ENCODE measurements at places on chromosomes 11 and 22. TPM values are rescaled to one million over a fixed set of nuclear protein-coding genes. Genes with fewer than 3 reads are reported as not detected.

The AIFM3 gene
- 3.1 TPM for total RNA-seq

The APOL5 gene
- not detected for total RNA-seq

The DRICH1 gene
- total RNA-seq, result 1.1 TPM

The OR5B12 gene
- total RNA-seq, result not detected

The PHOX2A gene
- not detected for total RNA-seq

- no peak overlapping the region for H3K27ac ChIP-seq
- no peak overlapping the region for H3K4me3 ChIP-seq
- H3K4me1 ChIP-seq, result peaks cover 6% of the 10 kb centered on the region
- H3K27me3 ChIP-seq, result no peaks in the 10 kb centered on the region
Measured at GRCh38 chr22:21839765-21840140, 27.7 kb downstream of the MAPK1 start.

DNA sequence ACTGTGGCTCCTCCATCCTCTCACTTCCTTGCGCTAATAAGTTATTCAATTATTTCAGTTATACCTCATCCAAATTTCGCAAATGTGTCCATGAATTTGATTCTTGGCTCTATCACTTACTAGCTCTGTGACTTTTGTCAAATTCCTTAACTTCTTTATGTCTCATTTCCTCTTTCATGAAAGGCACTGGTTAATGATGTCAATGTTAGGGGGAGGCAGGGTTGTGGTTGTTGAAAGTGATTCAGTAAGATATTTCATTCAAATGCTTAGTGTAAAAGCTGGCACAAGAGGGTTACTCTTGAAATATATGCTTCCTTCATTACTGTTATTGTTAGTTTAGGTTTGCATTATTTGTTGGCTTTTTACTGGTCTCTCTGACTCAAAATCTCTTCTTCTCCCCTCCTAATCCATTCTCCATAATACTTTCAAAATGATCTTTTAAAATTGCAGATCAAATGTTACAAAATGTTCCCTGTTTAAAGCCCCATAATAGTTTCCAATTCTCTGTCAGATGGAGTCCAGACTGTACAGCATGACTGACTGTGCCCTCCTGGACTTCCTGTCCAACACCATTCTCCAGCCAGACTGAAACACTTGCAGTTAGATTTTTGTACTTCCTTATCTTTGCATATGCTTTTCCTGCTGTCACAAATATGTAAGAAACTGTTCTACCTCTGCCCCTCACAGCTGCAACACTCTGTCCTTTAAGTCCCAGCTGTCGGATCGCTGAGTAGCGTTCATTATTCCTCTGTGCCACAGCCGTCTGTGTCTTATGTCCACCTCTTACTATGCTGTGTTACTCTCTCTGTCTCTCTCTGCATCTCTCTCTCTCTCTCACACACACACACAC lies 510.6 kb upstream of the RAG2 start:
- H3K4me3 ChIP-seq, result no peak overlapping the region
- H3K4me1 ChIP-seq, result no peaks in the 10 kb centered on the region
- peak; percentile 40 for DNase-seq
- H3K36me3 ChIP-seq, result no peaks in the 10 kb centered on the region
- H3K27me3 ChIP-seq, result no peaks in the 10 kb centered on the region
- H3K27ac ChIP-seq, result no peak overlapping the region

- no peaks in the 10 kb centered on the region for H3K36me3 ChIP-seq
- H3K27me3 ChIP-seq, result no peaks in the 10 kb centered on the region
- H3K27ac ChIP-seq, result no peak overlapping the region
- no peak overlapping the region for H3K4me3 ChIP-seq
- peak; percentile 12 for DNase-seq
- no peaks in the 10 kb centered on the region for H3K4me1 ChIP-seq
Measured at GRCh38 chr22:26893173-26894110, 236.1 kb downstream of the MIAT start.

- peaks cover 13% of the 10 kb centered on the region for H3K4me1 ChIP-seq
- H3K4me3 ChIP-seq, result no peak overlapping the region
- no peaks in the 10 kb centered on the region for H3K36me3 ChIP-seq
- DNase-seq, result peak; percentile 80
Measured at GRCh38 chr22:28930357-28931007, 47.1 kb downstream of the ZNRF3 start.

GRCh38 chr11:35419184-35419829 lies at the start of gene SLC1A2:
Gene SLC1A2, minus strand, starts transcription at chr11:35419558. Its CDS starts 592 bp downstream, at chr11:35418966.
- peak within 1 kb of the TSS; percentile 32 for H3K4me3 ChIP-seq
- no peak within 1 kb of the TSS for H3K27ac ChIP-seq
- H3K27me3 ChIP-seq, result peaks cover 29% of the 10 kb centered on the region
- no peaks in the 10 kb centered on the region for H3K36me3 ChIP-seq
- peak; percentile 29 for DNase-seq

- H3K4me3 ChIP-seq, result no peak overlapping the region
- H3K36me3 ChIP-seq, result no peaks in the 10 kb centered on the region
- H3K27me3 ChIP-seq, result no peaks in the 10 kb centered on the region
- DNase-seq, result no peak
Measured at GRCh38 chr11:22635689-22636088, 10.1 kb upstream of the FANCF start.

DNA sequence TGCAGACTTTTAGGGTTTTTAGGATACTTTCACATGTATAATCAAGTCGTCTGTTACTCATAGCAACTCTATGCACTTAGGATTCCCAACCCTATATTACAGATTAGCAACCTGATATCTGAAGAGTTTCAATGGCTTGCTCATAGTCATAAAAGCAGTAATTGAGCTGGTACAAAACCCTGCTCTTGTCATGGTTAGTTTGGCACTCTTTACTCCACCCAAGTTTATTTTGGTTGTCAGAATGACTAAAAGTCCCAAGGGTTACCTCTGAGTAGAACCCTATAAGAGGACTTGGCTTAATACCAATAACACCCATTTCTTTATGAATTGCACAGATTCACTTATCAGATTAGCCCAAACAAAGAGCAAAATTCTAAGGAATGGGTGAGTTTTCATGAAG lies 550.6 kb downstream of the SOX6 start:
- H3K4me1 ChIP-seq, result no peaks in the 10 kb centered on the region
- no peak overlapping the region for H3K27ac ChIP-seq
- H3K4me3 ChIP-seq, result no peak overlapping the region
- H3K36me3 ChIP-seq, result no peaks in the 10 kb centered on the region
- H3K27me3 ChIP-seq, result no peaks in the 10 kb centered on the region

DNA sequence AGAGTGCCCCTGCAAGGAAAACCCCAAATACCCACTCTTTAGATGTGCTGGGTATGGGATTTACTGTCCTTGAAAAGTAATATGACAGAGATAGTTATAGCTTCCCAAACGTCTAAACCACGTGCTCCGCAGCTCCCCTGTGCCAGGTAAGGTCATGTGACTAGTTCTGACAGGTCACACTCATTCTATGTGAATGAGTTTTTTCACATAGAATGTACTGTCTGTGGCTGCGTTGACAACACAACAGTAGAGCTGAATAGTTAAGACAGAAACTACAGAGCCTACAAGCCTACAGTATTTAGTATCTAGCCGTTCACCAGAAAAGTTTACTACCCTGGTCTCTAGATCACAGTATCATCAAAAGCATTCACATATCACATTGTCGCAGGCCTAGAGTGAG lies 236.2 kb downstream of the ETS1 start:
- no peak overlapping the region for H3K4me3 ChIP-seq
- H3K27ac ChIP-seq, result no peak overlapping the region
- no peaks in the 10 kb centered on the region for H3K36me3 ChIP-seq
- no peaks in the 10 kb centered on the region for H3K4me1 ChIP-seq

DNA sequence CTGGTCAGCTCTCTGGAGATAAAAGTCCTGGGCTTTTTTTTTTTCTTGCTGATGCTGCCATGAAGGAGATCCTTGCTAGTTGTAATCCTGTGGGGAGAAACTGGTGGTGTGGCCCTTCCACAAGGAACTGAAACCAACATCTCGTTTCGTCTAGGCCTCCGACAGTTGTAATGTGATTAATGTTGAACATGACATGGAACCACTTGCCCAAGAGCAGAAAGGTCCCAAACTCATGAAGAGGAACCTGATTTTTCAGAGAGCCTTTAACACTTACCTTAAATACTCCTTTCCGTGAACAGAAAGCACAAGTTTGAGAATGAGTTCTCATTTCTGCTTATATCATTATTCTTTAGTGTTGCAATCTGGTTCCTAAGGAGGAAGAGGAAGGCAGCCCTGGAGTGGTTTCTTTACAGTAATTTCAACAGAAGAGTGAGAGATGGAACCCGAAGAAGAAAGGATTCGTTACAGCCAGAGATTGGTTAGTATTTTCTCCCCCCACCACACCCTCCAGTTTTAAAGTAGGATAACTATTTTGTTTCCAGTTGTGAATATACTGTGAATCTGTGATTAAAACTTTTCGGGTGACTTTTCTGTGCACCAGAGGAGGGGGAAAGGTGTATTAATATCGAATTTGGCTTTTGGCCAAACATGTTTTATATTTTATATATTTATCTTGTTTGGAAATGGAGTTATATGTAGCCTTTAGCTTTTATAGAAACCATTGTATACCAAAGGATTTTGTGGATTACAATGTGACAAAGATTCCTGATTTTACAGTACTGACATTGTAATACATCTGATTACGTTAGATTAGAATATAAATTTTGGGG lies 2.0 kb downstream of the KDM2A start:
- no peaks in the 10 kb centered on the region for H3K27me3 ChIP-seq
- H3K36me3 ChIP-seq, result no peaks in the 10 kb centered on the region
- no peaks in the 10 kb centered on the region for H3K4me1 ChIP-seq
- H3K27ac ChIP-seq, result peak overlapping the region; percentile 67
- H3K4me3 ChIP-seq, result peak overlapping the region; percentile 91
- peak; percentile 41 for DNase-seq

- no peak overlapping the region for H3K4me3 ChIP-seq
- peaks cover 72% of the 10 kb centered on the region for H3K27me3 ChIP-seq
- H3K27ac ChIP-seq, result no peak overlapping the region
Measured at GRCh38 chr11:31799435-31800397, 11.4 kb downstream of the PAX6 start.

- DNase-seq, result no peak
- H3K4me3 ChIP-seq, result no peak overlapping the region
- no peaks in the 10 kb centered on the region for H3K4me1 ChIP-seq
- H3K27ac ChIP-seq, result no peak overlapping the region
Measured at GRCh38 chr11:26974069-26974783, 19.7 kb upstream of the FIBIN start.

DNA sequence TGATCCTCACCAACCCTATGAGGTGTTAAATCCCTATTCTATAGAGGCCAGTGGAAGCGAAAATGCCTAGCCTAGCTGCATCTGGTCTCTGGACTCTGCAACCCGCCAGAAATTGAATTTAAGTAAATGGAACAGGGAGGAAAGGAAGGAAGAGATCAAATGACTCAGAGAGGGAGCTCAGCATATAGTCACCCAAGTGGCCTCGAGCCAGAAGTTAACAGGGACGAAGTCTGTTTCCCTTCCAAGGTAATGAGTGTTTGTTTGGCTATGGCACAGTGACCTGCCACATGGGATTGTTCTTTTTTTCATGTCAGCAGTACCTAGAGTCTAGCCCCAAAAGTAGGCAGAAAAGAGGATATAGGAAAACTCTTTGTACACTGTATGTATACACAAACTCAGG lies 66.3 kb downstream of the PAK1 start:
- H3K27ac ChIP-seq, result no peak overlapping the region
- H3K4me3 ChIP-seq, result no peak overlapping the region
- H3K4me1 ChIP-seq, result peaks cover 6% of the 10 kb centered on the region
- DNase-seq, result no peak

DNA sequence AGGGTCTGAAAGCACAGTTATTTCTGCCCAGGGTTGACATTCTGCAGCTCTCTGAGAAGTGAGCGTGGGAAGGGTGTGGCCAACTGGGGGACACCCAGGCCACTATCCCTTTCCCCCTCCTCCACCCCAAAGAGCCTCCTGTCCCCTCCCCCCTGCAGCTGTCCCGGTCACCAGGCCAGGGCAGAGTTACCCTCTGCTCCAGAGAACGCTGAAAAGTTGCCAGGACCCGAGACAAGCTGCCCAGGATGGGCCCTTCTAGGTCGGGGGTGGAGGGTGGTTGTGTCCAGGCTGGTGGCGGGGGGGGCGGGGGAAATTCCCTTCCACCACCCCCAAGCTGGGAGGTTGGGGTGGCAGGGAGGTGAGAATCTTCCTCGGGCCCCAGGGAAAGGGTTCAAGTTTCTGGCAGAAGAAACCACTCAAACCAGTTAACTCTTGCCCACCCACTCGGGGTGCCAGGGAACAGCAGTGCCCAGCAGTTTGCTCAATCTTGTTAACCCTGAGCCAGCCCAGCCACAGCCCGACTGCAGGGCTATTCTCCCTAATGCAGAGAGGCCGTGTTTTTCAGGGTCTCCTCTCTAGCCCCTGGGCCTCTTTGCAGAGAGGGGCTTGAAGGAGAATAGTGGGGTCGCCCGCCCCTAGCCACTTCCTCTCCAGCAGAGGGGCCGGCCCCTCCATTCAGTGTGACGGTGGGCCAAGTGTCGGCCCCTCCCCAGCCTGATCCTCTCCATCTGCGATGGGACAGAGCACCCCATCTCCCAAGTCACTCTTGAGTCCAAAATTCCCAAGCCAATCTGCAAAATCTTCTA lies 697 bp downstream of the LGALS1 start:
- peak; percentile 50 for DNase-seq
- peak overlapping the region; percentile 97 for H3K27ac ChIP-seq
- H3K27me3 ChIP-seq, result no peaks in the 10 kb centered on the region

- H3K27me3 ChIP-seq, result no peaks in the 10 kb centered on the region
- no peak overlapping the region for H3K4me3 ChIP-seq
- H3K36me3 ChIP-seq, result no peaks in the 10 kb centered on the region
- no peak overlapping the region for H3K27ac ChIP-seq
Measured at GRCh38 chr22:49257551-49257961, 570.1 kb downstream of the BRD1 start.

- no peak overlapping the region for H3K27ac ChIP-seq
- no peaks in the 10 kb centered on the region for H3K36me3 ChIP-seq
- H3K4me1 ChIP-seq, result no peaks in the 10 kb centered on the region
- no peak overlapping the region for H3K4me3 ChIP-seq
Measured at GRCh38 chr11:109378034-109378433, 44.0 kb upstream of the C11orf87 start.

GRCh38 chr11:75011357-75011756 lies 22.6 kb downstream of the NEU3 start:
- H3K27ac ChIP-seq, result no peak overlapping the region
- H3K4me3 ChIP-seq, result no peak overlapping the region
- no peaks in the 10 kb centered on the region for H3K4me1 ChIP-seq
- H3K36me3 ChIP-seq, result peaks cover 8% of the 10 kb centered on the region
- no peaks in the 10 kb centered on the region for H3K27me3 ChIP-seq
- no peak for DNase-seq

- H3K4me3 ChIP-seq, result no peak overlapping the region
- no peak for DNase-seq
- no peaks in the 10 kb centered on the region for H3K36me3 ChIP-seq
Measured at GRCh38 chr22:32712644-32713355, 88.7 kb upstream of the TIMP3 start.
